ENCODE measurements at places on chromosomes 2 and 18. TPM values are rescaled to one million over a fixed set of nuclear protein-coding genes. Genes with fewer than 3 reads are reported as not detected.
A peak's percentile ranks its signal among the peaks of the same experiment; 100 is the strongest.

DNA sequence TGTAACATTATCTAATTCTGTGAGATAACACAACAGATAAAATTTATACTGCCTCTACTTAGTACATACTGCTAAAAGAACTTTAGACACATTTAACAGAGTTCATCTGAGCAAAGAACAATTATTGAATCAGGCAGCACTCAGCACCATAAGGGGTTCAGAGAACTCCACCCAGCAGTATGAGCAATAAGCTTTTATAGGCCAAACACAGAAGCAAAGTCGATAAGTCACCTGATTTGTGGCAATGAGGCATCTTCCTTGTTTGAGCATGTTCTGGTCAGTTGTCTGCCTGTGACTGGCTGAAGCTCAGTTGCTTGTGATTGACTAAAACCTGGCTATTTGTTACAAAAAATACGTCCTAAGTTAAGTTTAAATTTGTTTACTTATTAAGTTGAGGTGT is 746.1 kb upstream of the DDX18 start:
- peak; percentile 61 for DNase-seq

GRCh38 chr2:96838345-96839292 is 5.2 kb downstream of the ANKRD23 start:
- DNase-seq: no peak

- no peak for DNase-seq
Measured at GRCh38 chr2:67240507-67240906, 156.6 kb upstream of the ETAA1 start.

- no peak for DNase-seq
Measured at GRCh38 chr2:19812166-19812565, 89.6 kb downstream of the TTC32 start.

GRCh38 chr2:28558918-28559317 is 63.1 kb downstream of the PLB1 start:
- no peak for DNase-seq

GRCh38 chr2:46134531-46135227 is 162.5 kb upstream of the EPAS1 start:
- DNase-seq: no peak

DNA sequence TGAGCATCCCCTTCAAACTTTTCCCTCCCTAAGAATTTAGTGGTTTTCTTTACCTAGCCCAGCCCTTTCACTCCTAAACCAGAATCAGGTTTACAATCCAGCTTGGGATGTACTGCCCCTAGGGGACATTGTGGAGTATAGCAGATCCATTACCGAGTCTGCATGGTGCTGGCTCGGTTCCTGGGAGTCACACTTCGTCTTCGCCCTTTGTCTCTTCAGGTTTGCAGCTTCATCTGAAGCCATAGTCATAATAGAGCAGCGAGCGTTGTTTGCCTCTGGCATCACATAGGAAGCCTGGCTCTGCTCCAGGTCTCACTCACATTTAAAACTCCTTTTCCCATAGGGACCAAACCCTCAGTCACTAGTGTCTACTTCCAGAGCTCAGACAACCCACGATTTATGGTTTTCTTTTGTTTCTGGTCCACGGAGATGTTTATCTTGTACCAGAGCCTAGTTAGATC is 16.8 kb upstream of the LYPD6 start:
- peak; percentile 31 for DNase-seq

DNA sequence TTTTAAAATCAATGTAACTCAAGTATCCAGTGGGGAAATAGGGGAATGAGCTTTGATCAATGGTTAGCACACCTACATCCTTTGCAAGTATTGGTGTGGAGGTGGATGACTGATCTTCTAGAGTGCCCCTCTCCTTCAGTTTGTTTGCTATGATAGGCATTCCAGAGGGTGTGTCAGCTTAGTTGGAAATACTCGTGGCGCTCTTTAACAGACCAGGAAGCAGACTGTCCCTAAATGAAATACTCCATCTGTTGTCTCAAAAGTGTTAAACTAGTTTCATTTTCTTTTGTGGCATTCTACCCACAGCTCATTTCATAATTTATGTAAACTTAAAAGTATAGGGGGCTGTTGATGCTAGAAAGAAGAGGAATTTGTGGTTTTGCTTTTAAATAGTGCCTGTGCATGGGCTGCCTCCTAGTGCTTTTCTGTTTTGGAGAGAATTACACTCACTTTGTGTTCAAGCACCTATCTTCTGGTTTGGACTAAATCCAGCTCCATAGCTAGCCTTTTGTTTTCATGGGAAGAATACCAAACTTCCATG is 66.2 kb downstream of the STAT1 start:
- DNase-seq: no peak

GRCh38 chr18:67331857-67332256 is 184.7 kb downstream of the DSEL start:
- no peak for DNase-seq

Gene KLF11
- total RNA-seq: 34.7 TPM

Gene SCTR
- total RNA-seq: 0.25 TPM

Gene ALLC
- not detected for total RNA-seq

Gene SULT1C4
- total RNA-seq: 4.1 TPM

Gene CRYBA2
- 5.0 TPM for total RNA-seq

Gene PID1
- 52.5 TPM for total RNA-seq

Gene C2orf74
- total RNA-seq: 12.6 TPM

Gene DRC1
- total RNA-seq: not detected

All from mucosa of descending colon (tissue), 3 donors.